Stromal cell of bone marrow (primary cell): ENCODE measurements at places on chromosomes 7 and 10.

DNA sequence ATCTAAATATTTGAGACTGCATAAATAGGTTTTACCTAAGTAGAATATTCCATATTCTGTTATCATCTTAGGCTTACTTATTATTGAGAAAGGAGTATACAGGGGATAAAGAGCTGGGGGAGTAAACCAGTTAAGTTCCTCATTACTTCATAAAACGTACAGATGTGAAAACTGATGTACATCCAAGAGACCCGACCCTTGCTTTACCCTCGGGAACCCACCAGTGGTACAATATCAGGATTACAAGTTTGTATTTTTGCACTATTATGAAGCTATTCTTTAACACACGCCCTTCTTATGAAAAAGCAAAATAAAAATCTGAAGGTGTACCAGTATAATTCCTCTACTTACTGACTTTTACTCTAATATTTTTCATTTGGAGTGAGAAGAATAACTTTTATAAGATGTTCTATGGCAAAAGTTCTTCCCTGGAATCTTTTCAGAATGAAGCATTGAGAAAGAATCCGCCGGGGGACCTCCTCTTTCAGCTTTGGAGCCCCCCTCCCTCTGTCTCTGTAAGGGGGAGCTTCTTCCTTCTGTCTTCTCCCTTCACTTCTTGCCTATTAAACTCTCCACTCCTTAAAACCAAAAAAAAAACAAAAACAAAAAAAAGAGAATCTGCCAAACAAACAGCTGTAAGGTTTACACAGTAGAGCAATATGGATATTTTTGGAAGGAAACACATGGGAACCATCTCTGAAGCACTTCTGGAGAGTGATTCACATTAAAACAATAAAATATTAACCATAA lies 550.0 kb downstream of the TNS3 start:
- no peak for DNase-seq

- DNase-seq: no peak
Observed at GRCh38 chr7:98358706-98359105, 42.2 kb downstream of the BAIAP2L1 start.

DNA sequence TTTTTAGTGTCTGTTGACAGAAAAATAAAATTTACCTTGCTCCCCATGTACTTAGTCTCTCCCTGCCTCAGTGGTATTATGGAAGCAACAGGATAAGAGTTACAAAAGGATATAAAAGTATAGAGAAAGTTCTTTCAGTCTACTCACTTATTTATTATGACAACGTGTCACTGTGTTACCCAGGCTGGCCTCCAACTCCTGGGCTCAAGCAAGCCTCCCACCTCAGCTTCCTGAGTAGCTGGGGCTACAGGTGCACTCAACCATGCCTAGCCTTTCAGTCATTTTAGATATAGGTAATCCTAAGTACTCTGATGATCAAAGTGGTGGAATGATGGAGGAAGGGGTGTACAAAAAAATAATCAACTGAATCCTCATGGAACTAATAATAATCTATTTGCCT lies 215.2 kb upstream of the MKLN1 start:
- DNase-seq: no peak

- no peak for DNase-seq
Observed at GRCh38 chr10:125094806-125095205, 65.6 kb downstream of the CTBP2 start.

DNA sequence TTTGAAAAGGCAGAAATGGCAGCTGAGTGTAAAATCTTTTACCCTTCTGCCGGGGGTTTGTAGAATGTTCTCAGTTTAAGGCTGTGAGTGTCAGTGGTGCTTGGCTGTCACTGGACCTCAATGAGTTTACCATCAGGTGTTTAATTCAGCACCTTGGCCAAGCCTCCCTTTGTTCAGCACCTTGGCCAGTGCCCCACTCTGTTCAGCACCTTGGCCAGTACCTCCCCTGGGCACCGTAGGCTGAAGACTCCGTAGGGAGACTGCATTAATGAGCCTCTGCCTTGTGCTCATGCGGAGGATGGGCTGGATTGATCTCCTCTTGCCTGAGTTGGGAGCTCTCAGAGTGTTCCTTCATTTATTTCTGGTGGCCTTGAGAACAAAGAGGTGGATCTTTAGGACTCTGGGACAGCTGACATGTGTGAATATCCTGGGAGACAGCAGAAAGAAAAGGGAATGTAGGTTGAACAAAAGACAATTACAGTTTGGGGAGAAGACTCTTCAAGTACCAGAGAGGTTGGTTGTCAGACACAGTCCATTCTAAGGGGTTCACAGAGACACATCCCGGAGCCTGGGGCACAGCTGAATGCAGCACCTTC lies 1.6 kb downstream of the FAM24A start:
- peak; percentile 3 for DNase-seq

DNA sequence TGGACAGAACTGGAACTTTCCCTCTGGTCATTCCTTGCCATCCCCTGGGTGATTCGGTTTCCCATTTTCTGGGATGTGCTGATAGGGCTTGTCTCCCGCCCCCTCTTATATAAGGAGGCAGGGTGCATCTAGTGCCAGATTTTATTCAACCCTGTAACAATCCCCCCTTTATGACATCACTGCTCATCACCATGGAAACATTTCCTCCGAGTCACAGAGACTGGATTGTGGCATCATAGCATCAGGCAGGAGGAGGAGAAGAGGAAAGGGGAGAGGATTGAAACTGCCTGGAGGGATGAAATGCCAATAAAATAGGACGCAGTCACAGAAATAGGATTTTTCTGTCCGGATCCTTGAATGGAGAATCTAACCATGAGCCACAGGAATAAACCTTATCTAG lies 25.0 kb downstream of the SORCS3 start:
- no peak for DNase-seq

DNA sequence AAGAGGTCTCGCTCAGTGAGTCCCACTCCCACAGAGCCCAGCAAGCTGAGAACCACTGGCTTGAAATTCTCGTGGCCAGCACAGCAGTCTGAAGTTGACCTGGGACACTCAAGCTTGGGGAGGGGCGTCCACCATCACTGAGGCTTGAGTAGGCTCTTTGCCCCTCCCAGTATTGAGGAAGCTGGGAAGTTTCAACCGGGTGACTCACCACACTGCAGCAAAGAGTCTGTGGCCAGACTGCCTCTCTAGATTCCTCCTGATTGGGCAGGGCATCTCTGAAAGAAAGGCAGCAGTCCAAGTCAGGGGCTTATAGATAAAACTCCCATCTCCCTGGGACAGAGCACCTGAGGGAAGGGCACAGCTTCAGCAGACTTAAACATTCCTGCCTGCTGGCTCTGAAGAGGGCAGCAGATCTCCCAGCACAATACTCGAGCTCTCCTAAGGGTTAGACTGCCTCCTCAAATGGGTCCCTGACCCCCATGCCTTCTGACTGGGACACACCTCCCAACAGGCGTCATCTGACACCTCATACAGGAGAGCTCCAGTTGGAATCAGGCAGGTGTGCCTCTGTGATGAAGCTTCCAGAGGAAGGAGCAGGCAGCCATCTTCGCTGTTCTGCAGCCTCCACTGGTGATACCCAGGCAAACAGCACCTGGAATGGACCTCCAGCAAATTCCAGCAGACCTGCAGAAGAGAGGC lies 970.9 kb upstream of the LRRN3 start:
- DNase-seq: no peak

DNA sequence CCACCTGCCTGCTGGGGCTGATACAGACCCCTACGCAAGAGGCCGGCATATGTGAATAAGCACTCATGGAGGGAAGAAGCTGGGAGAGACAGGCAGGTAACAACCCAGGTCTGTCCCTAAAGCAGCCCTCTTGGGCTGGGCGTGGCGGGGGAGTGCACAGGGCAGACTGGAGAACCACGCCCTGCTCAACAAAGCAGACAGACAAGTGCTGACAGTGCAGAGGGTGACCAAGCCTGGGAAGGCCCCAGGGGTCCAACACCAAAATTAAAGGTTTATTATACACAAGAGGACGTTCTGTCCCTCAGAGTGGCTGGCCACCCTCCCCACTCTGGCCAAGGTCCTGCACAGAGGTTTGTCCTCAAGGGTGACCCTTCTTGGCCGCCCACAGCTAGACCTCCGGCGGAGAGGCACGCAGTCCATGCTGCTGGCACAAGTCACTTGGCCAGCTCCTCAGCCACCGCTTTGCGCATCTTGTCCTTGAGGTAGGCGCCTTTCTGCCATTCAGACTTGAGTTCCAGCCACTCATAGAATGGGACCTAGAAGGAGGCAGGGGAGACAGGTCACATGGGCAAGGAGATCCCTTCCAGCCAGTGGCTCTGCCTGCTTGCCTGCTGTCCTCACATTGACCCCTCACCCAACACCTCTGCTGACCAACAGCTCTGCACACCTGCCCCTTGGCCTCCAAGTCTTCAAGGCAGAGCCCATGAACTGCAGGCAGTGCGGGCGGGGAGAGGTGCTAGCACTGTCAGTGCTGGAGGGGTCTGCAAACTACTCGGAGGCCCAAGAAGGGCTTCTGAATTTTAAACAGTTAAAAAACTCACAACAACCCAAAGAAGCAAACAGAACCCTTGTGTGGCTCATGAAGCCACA lies 11.4 kb upstream of the NACAD start:
- DNase-seq: no peak

DNA sequence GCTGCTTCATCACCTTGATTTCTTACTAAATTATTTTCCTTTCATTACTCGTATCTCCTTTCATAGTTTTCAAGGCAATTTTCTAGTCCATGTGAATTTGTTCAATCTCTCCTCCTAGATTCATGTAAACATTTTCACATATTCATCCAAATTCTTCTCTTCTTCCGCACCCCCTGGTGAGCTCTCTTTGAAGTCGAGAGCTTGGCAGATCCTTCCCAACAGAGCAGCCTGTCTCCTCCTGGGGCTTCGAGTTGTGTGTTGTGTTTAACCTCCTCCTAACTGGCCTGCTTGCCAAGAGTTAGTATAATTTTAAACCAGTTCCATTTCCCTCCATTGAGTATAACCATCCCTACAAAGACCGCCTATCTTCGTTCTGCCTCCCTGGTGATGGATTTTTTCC lies 272.4 kb upstream of the CELF2 start:
- no peak for DNase-seq

GRCh38 chr10:110041479-110041829 lies 33.7 kb downstream of the ADD3 start:
- DNase-seq: no peak

- peak; percentile 86 for DNase-seq
Observed at GRCh38 chr10:43824934-43825333, 176.3 kb upstream of the ZNF32 start.

GRCh38 chr7:84009051-84009450 lies 185.5 kb downstream of the SEMA3A start:
- peak; percentile 26 for DNase-seq

DNA sequence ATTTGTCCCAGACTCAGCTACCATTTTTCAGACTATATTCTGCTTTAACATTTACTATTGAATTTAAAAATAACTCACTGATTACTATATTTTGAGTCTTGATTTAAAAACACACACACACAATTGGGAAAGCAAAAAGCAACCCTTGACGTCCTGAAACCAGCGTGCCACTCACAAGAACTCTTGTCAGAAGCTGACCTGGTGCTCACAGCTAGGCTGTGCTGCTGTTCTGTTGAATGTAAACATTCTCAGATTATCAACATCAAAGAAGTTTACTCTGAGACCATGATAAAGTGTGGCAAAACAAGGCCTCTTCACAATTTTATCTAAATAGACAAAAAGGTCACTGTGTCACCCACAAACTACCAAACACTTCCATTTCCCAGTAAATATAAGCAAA lies 62.6 kb upstream of the CACNA2D1 start:
- no peak for DNase-seq

- DNase-seq: no peak
Observed at GRCh38 chr10:68598978-68599770, 39.0 kb downstream of the TET1 start.

DNA sequence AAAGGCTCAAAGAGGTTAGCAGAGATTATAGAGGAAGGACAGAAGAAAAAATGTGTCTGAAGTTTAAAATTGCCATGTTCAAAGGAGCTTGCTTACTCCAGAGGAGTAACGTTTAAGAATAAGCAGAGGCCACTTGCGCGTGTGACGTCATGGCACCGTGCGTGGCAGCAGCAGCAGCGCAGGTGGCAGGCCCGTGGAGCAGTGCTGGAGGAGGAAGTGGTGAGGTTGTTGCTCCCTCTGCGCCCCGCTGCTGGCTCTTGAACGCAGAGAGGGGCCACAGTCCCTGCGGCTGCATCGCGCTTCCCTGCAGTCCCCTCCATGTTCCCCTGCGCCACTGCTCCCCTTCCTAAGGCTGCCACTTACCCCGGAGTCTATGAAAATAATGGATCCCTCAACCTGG lies 37.5 kb downstream of the GDI2 start:
- DNase-seq: no peak

- DNase-seq: no peak
Observed at GRCh38 chr7:20513341-20513740, 102.1 kb upstream of the ABCB5 start.

- peak; percentile 7 for DNase-seq
Observed at GRCh38 chr7:144386741-144387140, 16.8 kb downstream of the NOBOX start.

- DNase-seq: no peak
Observed at GRCh38 chr7:100722480-100723212, 2.4 kb downstream of the EPO start.

GRCh38 chr7:23927709-23928417 lies 217.8 kb downstream of the STK31 start:
- no peak for DNase-seq

GRCh38 chr10:85606401-85606800 lies 760.2 kb downstream of the GRID1 start:
- no peak for DNase-seq

GRCh38 chr10:106519376-106520030 lies 645.0 kb downstream of the SORCS1 start:
- DNase-seq: no peak

- no peak for DNase-seq
Observed at GRCh38 chr10:72785409-72785808, 93.5 kb downstream of the MCU start.

- no peak for DNase-seq
Observed at GRCh38 chr7:133452577-133452976, 199.7 kb downstream of the EXOC4 start.

- no peak for DNase-seq
Observed at GRCh38 chr10:4121502-4122380, 336.7 kb upstream of the KLF6 start.

- no peak for DNase-seq
Observed at GRCh38 chr7:34452363-34452762, 205.7 kb upstream of the NPSR1 start.

GRCh38 chr10:1572519-1573333 lies 164.6 kb downstream of the ADARB2 start:
- DNase-seq: no peak

DNA sequence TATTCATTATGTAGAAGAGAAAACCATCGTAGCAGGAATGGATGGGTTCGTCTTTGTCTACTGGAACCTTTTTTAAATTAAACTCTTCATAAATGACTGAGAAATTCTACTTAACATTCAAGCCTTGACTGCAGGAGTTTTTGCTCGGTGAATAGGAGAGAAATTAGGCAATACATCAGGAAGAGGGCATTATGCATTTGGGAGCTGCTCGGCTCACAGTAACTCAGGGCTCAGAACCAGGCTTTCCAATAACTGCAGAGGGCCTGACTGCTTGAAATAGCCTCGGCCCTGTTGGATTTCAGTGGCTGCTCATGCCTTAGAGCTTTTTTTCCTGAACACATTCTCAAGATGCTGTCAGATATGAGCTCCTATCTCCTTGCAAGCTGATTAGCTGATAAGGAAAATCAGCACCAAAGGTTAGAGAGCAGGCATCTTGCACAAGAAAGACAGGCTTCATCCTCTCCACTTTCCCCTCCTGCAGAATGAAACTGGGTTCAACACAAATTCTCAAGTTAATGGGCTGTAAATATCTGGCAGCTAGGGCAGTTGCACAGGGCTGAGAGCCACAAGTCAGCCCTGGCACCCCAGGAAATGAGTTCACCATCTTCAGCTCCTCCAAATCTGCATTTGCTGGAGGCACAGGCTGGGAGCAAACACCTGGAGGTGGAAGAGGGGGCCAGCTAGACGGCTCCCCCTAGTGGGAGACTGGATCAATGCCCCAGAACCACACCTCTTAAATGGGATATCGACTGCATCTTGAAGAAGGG lies 24.3 kb downstream of the TECTB start:
- DNase-seq: no peak
